Muscle of leg (tissue), 16 donors: ENCODE measurements at places on chromosomes 6 and 20. TPM values are rescaled to one million over a fixed set of nuclear protein-coding genes. Genes with fewer than 3 reads are reported as not detected.

CASS4 gene
- total RNA-seq = 5.5 TPM

VNN1 gene
- 0.13 TPM for total RNA-seq

- peak; percentile 77 for DNase-seq
These were observed 43.4 kb upstream of the FABP7 start for GRCh38 chr6:122736163-122736562.

- DNase-seq = peak; percentile 55
These were observed 39.9 kb downstream of the SLC52A3 start for GRCh38 chr20:728256-728944.

- DNase-seq = no peak
These were observed 1500.8 kb upstream of the DEFB115 start for GRCh38 chr20:29756664-29757063.

- no peak for DNase-seq
These were observed 507.3 kb upstream of the ARID1B start for GRCh38 chr6:156269751-156270369.
